ENCODE measurements at places on chromosomes 2 and 18. TPM values are rescaled to one million over a fixed set of nuclear protein-coding genes. Genes with fewer than 3 reads are reported as not detected.

The FER1L5 gene
- 1.2 TPM for polyA plus RNA-seq

The ACMSD gene
- polyA plus RNA-seq = 0.34 TPM

The PRSS56 gene
- not detected for polyA plus RNA-seq

The ENOSF1 gene
- 291 TPM for polyA plus RNA-seq

The SLC23A3 gene
- 6.2 TPM for polyA plus RNA-seq

Measured in large intestine (tissue), 12 donors.